ENCODE measurements at places on chromosomes 12 and 14.

- DNase-seq: no peak
Measured at GRCh38 chr12:116361414-116362223, 84.1 kb upstream of the MED13L start.

GRCh38 chr12:94592080-94592479 lies 58.3 kb downstream of the TMCC3 start:
- DNase-seq: no peak

DNA sequence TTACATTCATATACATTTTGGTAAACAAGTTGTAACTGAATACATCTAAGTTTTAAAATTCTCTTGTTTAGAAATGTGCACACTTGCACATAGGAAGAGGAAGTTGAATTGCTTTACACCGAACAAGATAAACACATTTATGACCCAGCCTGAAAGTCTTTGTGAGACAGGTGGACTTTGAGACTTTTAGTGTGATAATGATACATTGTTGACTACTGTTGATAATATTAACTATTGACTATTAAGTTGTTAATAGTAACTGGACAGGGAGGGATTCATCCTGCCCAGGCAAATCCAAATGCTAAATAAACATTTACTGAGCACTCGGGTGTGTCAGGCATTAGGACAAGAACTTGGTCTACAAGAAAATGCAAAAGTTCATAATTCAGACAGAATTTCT lies 68.0 kb downstream of the AVPR1A start:
- no peak for DNase-seq

DNA sequence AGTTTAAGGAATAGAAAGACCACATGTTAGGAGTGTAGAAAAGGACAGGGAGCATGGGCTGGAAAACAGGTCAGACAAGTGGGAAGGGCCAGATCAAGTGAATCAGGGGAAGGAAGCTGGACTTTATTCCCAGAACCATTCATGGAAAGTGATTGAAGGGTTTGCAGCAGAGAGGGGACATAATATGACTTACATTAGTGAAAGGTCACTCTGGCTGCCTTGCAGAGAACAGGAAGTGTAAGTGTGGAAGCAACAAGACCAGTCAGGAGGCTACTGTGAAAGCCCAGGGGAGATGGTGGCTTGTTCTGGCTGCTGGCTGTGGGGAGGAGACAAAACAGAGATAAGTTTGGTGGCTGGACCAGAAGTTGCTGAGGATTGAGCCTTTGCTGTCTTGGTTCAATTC lies 69.1 kb downstream of the VCPKMT start:
- DNase-seq: no peak

DNA sequence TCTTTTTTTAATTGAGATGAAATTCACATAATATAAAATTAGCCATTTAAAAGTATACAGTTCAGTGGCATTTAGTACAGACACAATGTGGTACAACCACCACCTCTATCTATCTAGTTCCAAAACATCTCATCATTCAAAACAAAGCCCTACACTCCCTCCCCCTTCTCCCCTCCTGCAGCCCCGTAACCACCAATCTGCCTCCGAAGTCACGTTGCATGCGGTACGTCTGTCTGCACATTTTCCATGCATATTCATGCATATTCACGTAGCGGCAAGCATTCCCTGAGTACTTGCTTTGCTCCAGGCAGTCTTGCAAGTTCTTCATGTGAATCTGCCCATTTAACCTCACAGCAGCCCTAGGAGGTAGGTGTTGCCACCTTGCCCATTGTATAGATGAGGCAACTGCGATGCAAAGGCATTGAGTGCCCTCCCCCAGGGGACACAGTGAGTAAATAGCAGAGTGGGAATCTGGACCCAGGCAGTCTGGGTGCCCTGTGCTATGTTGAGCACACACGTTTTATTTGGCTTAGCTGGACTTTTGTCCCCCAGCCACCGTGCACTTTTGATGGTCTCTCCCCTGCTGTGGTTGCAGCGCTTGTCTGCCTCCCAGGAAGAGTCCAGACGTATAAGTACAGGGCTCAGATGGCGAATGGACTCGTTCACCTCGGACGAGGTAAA lies 43.4 kb downstream of the RIN3 start:
- no peak for DNase-seq

DNA sequence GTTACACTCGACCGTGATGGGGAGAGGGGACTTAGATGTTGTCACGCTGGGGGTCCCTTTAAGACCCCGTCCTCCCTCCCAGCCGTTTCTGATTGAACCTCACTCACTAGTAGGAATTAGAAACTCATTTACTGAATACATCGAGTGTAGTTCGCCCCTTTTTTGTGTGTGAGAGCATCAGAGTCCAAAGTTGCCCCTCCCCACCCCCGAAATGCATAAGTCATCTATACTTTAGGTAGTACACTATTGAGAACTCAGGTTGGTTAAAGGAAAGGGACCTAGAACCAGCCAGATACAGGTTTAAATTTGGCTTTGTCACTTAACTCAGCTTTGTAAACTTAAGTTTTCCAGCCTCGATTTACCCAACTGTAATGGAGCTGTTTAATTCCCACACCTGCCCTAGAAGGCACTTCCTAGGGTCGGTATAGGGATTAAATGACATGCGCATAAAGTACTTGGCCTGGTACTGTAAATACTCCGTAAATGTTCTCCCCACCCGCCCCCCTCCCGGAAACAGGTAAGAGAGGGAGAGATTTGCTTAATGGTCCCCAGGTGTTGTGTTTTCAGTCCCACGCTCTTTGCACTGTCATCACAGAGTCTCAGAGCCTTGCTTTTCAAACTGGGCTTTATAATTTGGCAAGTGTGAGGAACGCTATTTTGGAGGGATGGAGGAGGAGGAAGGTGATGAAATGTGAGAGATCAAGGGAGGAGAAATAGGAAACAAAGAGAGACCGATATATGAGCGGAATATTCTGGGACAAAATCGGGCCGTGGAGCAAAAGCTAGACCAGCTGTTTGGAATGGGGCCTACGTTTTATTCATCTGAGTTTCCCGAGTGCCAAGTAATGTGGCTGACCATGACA lies 897 bp downstream of the SUDS3 start:
- no peak for DNase-seq

- DNase-seq: no peak
Measured at GRCh38 chr14:59254911-59255545, 66.6 kb downstream of the DAAM1 start.

GRCh38 chr14:36281309-36281708 lies 39.1 kb downstream of the MBIP start:
- DNase-seq: no peak

GRCh38 chr12:123056053-123056452 lies 75.6 kb downstream of the ARL6IP4 start:
- no peak for DNase-seq

GRCh38 chr12:67617629-67618028 lies 30.9 kb upstream of the DYRK2 start:
- no peak for DNase-seq

- peak; percentile 60 for DNase-seq
Measured at GRCh38 chr14:100440207-100440631, 117.1 kb downstream of the SLC25A47 start.

GRCh38 chr14:59627011-59627520 lies 50.5 kb upstream of the CCDC175 start:
- no peak for DNase-seq

- DNase-seq: no peak
Measured at GRCh38 chr14:37195327-37195726, 2.4 kb upstream of the MIPOL1 start.

DNA sequence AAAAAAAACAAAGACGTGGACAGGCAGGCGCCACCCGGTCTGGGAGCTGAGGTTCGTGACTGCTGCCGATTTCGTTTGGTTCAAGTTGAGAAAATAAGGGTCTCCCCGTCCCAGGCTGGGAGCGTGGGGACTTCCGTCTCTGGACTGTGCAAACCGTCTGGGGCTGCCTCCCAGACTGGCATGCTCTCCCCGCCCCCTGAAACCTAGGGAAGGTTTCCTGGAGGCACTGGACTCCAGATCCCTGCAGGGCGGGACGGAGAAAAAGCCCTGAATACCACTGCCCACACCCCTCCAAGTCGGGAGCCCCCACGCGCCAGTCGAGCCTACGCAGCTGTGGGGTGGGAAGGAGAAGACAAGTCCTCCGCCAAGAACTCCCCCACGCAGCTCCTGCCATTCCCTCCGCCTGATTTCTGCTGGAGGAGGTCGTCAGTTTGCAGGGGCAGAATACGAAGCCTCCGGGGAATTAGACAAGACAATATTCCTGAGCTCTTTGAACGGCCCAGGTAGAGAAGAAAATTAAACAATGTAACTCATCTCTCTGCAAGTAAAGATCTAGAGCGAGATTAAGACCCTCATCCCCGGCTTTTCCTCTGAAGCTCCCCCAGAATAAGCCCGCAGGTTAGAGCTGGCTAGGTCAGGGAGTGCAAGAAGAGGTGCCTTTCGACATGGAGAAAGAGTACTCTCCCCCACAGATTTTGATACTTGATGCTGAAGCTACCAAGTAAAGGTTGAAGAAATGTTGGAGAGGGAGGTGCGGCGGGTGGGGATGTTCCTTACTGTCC lies 10.4 kb upstream of the HOXC13 start:
- DNase-seq: no peak

Data from nephron progenitor cell (in vitro differentiated cells).